T-cell (primary cell): ENCODE measurements at places on chromosomes 6 and 20.

DNA sequence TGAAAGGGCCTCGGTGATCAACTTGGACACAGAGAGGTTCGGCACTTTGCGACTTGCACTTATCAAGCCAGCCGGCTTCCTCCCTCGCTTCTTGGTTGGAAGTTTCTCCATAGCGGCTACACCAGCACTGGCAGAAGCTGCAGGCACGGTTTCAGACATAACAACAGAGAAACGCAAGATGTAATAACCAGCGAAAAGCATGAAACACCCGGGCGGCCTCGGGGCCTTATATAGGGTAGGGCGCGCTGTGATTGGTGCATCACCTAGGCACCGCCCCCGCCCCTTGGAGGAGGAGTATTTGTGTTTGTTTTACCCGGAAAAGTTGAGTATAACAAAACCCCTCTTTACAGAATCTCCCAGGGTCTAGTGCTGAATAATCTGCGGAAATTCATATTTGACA lies 20.7 kb downstream of the HFE start:
- DNase-seq, result no peak

GRCh38 chr6:19416811-19417210 lies 420.4 kb upstream of the ID4 start:
- no peak for DNase-seq

DNA sequence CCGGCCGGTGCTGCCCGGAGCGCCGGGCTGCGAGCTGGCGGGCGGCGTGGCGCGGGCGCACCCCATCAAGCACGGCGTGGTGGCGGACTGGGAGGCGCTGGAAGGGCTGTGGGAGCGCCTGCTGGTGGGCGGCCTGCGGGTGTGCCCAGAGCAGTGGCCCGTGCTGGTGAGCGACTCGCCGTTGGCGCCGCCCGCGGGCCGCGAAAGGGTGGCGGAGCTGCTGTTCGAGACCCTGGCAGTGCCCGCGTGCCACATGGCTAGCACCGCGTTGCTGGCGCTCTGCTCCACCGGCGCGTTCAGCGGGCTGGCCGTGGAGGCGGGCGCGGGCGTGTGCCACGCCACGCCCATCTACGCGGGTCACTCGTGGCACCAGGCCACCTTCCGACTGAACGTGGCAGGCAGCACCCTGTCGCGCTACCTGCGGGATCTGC lies 517 bp downstream of the ACTL10 start:
- no peak for DNase-seq

DNA sequence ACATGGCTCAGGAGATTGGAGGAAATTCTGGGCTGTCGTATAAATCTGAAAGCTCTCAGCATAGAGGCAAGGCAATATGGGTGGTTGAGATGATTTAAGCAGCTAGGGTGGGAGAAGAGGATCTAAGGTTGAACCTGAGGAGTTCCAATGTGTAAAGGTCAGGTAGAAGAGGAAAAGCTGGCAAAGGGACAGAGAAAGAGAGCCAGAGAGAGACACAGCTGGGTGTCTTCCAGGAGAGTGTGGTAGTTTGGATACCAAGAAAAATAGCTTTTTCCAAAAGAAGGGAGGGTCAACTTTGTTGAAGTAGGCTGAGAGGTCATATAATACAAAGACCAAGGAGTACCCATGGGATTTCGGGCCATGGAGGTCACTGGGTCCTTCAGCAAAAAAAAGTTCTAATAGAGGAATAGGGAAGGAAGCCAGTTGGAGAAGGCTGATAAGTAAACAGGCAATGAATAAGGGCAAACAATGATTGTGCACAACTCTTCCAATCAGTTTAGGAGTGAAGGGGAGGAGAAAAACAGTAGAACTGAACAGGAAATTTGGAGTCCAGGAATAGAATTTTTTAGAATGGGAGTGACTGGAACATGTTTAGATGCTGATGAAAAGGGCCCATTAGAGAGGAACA lies 135.1 kb downstream of the QRSL1 start:
- no peak for DNase-seq
